ENCODE measurements at places on chromosomes 1 and 21.
A peak's percentile ranks its signal among the peaks of the same experiment; 100 is the strongest.

DNA sequence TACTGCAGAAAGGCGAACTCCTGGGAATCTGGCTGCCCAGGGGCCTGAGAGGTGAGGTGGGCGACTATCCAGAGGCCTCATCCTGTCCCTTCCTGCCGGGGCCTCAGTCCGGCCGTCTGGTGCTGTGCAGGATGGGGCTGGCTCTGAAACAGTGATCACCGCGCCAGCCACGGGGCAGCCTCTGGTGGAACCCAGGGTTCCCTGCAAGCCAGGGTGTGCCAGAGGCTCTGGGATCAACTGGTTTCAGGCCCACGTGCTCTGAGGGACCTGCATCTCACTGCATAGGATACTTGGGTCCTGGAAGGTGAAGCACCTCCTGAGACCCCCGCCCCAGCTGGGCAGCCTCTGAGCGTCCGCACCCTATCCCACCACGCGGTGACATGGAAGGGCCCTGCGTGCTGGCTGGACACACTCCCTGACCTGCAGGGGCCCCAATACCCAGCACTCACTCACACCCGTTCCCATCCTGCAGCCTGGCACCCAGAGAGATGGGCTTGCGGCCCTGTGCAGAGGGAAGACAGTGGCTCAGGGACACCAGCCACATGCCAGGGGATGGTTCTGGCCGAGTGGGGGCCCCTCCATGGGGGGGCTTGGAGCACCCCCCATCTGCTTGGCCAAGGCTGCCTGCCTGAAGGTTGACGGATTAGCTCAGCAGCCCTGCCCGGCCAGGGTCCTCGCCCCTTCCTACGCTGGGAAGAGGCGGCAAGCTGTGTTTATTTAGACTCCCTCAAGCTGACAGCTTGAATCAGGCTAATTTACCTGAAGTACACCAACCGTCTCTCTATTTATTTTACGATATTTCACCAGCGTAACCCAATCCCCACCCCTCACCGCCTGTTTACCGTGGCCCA is 64.3 kb upstream of the TTC34 start:
- no peak for DNase-seq

DNA sequence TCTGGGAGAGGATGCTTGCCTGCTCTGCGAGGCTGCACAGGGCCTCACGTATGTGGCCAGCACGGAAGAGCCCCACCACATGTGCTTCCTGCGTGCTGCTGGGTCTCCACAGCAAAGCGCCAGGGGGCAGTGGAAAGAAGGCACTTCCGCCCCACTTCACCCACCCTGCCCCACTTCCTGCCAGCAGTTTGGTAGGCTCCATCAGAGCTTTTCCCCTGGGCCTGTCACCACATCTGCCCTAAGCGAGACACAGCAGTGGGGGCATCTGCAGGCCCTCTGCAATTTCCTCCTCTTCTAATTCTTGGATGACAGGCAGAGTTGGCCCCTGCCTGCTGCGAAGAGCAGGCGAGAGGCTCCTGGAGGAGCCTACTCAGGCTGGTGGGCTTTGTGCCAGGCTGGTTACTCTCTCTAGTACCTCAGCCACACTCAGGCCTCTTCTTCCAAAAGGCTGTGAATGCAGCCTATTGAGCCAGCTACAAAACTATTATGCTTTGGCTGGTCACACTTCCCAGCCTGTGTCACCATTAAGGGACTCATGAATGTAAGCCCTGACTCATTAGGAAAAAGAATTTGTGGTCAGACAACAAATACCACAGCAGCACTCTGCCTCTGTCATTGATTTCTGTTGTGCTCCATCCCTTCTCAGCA is 25.0 kb downstream of the CD244 start:
- DNase-seq, result peak; percentile 29

- DNase-seq, result no peak
These were observed 138.2 kb downstream of the COL24A1 start for GRCh38 chr1:86018283-86018923.

DNA sequence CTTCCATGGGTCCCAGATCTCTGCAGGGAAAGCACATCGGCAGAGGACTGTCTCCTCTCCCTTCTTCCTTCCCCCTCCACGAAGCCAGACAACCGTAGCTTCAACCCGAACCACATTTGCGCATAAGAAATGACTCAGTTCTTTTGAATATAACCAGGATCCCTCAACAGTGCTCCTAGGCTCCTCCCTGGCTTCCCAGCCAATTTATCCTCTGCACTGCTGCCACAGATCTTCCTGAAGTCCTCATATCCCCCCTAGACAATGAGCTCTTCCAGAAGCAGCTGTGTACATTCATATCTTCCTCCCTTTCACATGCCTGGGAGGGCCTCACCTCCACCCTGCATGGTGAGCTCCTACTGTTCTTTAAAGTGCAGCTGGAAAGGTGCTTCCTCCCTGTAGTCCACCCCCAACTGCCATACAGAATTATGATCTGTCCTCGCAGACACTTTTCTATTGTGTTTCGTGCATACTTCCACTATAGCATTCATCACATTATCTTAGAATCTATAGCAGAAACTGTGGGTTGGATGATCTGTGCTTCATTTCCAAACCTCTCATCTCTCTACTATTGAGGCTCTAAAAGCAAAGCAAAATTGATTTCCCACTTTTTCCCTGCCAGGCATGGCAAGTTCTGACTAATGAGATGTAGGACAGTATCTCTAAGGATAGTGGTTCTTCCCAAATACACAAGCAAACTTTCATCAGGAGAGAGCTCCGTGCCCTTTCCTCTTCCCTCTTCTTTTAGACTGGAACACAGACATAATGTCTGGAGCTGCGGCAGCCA is 179.3 kb upstream of the HMGB4 start:
- DNase-seq, result no peak

DNA sequence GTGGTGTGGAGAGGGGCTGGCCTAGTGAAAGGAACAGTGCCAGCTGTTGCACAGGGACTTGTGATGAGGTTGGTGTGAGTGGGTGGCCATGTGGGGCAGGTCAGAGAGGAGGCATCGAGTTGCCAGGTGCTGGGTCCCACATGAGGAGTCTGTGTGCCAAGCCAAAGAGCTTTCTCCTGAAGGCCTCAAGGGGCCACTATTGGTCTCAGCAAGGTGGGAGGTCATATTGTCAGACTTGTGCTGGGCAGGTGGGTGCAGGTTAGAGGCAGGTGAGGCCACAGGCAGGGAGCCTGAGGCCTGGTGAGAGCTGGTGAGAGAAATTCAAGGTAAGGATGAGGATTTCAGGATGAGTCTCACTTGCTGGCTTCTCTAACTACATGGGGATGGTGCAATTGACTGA is 256.8 kb downstream of the DISC1 start:
- peak; percentile 44 for DNase-seq

- DNase-seq, result no peak
These were observed 632 bp downstream of the PEX19 start for GRCh38 chr1:160284220-160284781.

- no peak for DNase-seq
These were observed 94.3 kb downstream of the VAV3 start for GRCh38 chr1:107870696-107871095.

GRCh38 chr1:64866689-64867088 is 99.7 kb downstream of the JAK1 start:
- no peak for DNase-seq

DNA sequence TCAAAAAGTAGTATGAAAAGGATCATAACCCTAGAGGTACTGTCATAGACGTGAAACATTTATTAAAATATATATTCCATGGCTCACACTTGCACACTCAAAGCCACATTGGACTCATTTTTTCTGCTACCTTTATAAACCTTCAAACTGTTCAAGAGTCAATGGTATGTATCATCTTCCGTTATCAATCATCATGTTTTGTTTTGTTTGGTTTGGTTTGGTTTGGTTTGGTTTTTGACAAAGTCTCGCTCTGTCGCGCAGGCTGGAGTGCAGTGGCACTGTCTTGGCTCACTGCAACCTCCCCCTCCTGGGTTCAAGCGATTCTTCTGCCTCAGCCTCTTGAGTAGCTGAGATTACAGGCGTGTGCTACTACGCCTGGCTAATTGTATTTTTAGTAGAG is 1.8 kb downstream of the IFNAR2 start:
- DNase-seq, result no peak
